Activated T-helper 2 cell treated with anti-CD3 and anti-CD28 coated beads, Interferon-gamma antibody, Interleukin-2, Interleukin-4, amounts not matched to agents 10 μg/mL and 5 μg/mL and 100 μg/mL, durations not matched to agents 14 hours and 24 hours and 36 hours (primary cell): ENCODE measurements at places on chromosomes 2 and 18. TPM values are rescaled to one million over a fixed set of nuclear protein-coding genes. Genes with fewer than 3 reads are reported as not detected.

UGT1A10 gene
- total RNA-seq: not detected in 2 replicates

DNA sequence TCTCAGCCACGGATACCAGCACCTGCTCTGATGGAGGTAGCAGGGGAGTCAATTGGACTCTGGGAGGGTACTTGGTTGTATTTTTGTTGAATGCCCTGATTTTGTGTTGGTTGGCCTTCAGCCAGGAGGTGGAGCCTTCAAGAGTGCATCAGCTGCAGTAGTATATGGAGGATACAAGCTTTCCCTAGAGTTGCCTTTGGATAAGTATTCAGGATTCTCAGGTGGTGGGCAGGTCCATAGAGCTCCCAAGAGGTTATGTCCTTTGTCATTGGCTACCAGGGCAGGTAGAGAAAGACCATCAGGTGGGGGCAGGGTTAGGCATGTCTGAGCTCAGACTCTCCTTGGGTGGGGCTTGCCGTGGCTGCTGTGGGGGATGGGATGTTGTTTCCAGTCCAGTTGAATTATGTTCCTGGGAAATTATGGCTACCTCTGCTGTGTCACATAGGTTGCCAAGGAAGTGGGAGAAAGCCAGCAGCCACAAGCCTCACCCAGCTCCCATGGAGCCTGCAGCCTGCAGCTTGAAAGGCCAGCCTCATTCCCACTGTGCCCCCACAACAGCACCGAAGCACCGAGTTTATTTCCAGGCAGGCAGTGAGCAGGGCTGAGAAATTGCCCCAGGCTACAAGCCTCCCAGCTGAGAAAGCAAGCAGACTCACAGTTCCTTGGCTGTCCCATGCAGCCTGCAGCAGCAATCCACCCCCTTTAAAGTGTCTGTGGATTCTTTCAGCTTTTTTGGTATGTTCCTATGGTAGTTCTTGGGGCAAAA, 38.6 kb upstream of the CHST9 start:
- no peaks in the 10 kb centered on the region for H3K4me1 ChIP-seq
- no peaks in the 10 kb centered on the region for H3K36me3 ChIP-seq
- DNase-seq: no peak
- H3K27ac ChIP-seq: no peak overlapping the region

- H3K4me1 ChIP-seq: peaks cover 32% of the 10 kb centered on the region
- no peaks in the 10 kb centered on the region for H3K27me3 ChIP-seq
- no peak for DNase-seq
- H3K4me3 ChIP-seq: peak overlapping the region; percentile 33
- H3K27ac ChIP-seq: peak overlapping the region; percentile 95
These were observed 23.8 kb upstream of the TXNDC2 start for GRCh38 chr18:9861933-9862332.

SERPINB13 gene
- total RNA-seq: not detected in 2 replicates

DNA sequence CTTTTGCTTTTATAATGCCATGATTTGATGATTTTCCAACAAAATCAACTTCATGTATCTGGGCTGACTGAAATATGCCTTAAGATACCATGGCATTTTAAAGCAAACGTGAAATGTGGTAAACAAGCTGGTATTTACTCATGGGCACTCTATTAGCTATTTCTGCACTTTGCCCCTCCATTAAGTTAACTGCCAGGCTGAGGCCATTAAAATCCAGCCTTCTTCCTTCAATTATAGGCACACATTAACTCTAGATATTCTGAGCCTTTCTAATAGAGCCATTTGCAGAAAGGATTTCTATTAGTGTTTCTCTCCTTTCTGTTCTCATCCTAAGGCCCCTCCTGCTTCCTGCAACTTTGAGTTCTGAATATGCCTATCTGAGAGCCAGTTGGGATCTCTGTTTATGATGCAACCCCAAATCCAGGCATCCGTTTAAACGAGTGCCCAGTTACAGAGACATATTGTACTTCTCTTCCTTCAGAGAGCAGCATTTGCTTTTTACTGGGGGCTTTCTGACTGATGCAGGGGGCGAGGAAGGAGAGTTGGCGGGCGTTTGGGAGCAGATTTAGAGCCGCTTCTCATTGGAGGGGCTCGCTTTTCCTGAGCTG, 1.6 kb upstream of the KCNJ3 start:
- H3K27me3 ChIP-seq: peaks cover 29% of the 10 kb centered on the region
- DNase-seq: no peak
- no peaks in the 10 kb centered on the region for H3K4me1 ChIP-seq
- no peak overlapping the region for H3K27ac ChIP-seq
- H3K4me3 ChIP-seq: no peak overlapping the region

DNA sequence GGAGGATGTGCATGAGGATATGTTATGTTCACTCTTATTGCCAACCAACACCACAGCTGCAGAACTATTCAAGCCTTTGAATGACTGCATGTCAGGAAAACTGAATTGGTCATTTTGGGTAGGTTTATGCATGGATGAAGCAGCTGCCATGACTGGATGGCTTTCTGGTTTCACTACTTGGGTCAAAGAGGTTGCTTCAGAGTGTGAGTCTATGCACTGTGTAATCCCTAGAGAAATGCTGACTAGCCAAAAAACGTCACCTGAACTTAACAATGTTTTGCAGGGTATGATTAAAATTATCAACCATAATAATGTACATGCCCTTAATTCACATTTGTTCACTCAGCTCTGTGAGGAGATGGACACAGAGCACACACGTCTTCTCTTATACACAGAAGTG, 206.7 kb upstream of the RBBP8 start:
- H3K4me1 ChIP-seq: no peaks in the 10 kb centered on the region
- H3K36me3 ChIP-seq: no peaks in the 10 kb centered on the region
- H3K27me3 ChIP-seq: no peaks in the 10 kb centered on the region
- DNase-seq: no peak

DNA sequence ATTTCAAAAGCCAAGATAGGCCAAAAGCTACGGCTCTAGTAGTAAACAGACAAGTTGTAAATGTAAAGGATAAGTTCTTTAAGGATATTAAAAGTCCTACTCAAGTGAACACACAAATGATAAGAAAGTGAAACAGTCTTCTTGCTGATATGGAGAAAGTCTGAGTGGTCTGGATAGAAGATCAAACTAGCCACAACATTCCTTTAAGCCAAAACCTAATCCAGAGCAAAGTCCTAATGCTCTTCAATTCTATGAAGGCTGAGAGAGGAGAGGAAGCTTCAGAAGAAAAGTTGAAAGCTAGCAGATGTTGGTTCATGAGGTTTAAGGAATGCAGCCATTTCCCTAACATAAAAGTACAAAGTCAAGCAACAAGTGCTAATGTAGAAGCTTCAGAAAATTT, 111.7 kb upstream of the ZEB2 start:
- no peak overlapping the region for H3K27ac ChIP-seq
- peaks cover 34% of the 10 kb centered on the region for H3K27me3 ChIP-seq
- H3K4me3 ChIP-seq: no peak overlapping the region
- H3K36me3 ChIP-seq: no peaks in the 10 kb centered on the region
- DNase-seq: no peak

DNA sequence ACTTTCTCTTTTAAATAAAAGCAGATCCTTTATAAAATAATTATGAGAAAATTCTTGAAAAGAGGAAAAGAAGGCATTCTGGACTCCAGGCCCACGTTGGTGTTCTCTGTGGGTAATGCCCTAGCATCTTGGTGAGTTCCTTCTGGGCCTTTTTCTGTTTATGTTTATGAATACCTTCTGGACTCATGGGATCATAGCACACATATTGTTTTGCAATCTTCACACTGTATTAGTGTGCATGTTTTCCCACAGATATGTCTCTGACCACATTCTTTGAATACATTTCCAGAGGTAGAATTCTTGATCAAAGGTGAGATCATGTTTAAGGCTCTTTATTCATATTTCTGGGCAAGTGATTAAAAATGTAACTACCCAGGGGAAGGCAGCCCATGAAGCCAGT, 15.9 kb downstream of the GLI2 start:
- no peaks in the 10 kb centered on the region for H3K4me1 ChIP-seq
- H3K27ac ChIP-seq: no peak overlapping the region
- peaks cover 2% of the 10 kb centered on the region for H3K27me3 ChIP-seq
- no peak overlapping the region for H3K4me3 ChIP-seq
- no peak for DNase-seq
- H3K36me3 ChIP-seq: no peaks in the 10 kb centered on the region

SDC1 gene
- total RNA-seq: 0.59 and 0.62 TPM in 2 replicates

GRCh38 chr2:204205538-204205937, 269.0 kb downstream of the ICOS start:
- H3K4me3 ChIP-seq: no peak overlapping the region
- H3K27ac ChIP-seq: no peak overlapping the region
- H3K4me1 ChIP-seq: no peaks in the 10 kb centered on the region
- DNase-seq: no peak
- H3K36me3 ChIP-seq: no peaks in the 10 kb centered on the region

DNA sequence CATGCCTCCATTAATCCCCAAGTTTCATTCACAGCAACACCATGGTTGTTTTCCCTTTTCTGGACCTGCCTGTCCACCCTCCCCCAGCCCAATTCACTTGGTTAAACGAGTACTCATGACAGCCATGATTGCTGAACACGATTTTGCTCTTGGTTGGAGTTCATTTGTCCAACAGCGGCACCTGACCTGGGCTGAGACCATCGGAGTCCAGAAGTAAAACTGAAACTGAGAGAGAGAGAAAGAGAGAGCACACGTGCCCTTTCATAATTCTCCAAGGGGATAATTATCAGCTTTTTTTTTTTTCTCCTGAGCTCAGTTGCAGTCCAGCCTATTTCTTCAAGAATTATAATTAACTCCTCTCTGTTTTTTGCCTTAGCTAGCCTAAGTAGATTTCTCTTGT, 13.7 kb upstream of the KIF5C start:
- no peaks in the 10 kb centered on the region for H3K36me3 ChIP-seq
- peaks cover 24% of the 10 kb centered on the region for H3K27me3 ChIP-seq
- DNase-seq: no peak

RAX gene
- total RNA-seq: 0.32 TPM in 1 of 2 replicates, not detected in the other

- no peak overlapping the region for H3K27ac ChIP-seq
- H3K36me3 ChIP-seq: no peaks in the 10 kb centered on the region
- DNase-seq: no peak
These were observed 44.8 kb upstream of the EHBP1 start for GRCh38 chr2:62660582-62661262.

DNA sequence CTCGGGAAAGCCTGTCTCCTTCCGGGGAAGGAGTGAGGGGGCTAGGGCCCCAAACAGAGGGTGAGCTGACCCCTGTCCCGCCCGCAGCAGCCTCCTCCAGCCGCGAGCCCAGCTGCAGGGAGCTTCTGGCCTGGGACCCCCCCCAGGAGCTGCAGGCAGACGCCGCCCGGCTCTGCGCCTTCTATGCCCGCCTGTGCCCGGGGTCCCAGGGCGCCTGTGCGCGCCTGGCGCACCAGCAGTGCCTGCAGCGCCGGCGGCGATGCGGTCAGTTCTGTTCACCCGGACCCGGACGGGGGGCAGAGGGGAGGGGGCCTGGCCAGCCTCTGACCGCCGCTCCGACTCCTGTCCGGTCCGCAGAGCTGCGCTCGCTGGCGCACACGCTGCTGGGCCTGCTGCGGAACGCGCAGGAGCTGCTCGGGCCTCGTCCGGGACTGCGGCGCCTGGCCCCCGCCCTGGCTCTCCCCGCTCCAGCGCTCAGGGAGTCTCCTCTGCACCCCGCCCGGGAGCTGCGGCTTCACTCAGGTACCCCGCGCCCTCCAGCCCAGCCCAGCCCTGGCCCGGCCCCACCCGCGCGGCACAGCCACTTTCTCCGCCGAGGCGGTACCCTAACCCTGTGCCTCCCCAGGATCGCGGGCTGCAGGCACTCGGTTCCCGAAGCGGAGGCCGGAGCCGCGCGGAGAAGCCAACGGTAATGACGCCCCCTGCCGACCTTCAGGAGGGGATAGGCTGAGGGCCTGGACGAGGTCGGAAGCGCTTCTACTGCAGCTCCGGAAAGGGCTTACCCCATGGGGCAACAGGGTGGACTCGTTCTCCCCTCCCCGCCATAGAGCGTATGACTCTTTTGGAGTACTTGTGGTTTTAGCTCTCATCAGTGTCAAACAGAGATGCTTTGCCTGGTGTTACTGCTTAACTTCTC, 2.0 kb upstream of the CHRND start:
- no peaks in the 10 kb centered on the region for H3K36me3 ChIP-seq
- no peak overlapping the region for H3K27ac ChIP-seq
- peak; percentile 20 for DNase-seq

PJVK gene
- 1.7 and 2.0 TPM in 2 replicates for total RNA-seq

- H3K4me3 ChIP-seq: no peak overlapping the region
- H3K36me3 ChIP-seq: no peaks in the 10 kb centered on the region
- DNase-seq: no peak
- H3K27ac ChIP-seq: no peak overlapping the region
These were observed 238.4 kb downstream of the CMPK2 start for GRCh38 chr2:6627316-6627715.

DNA sequence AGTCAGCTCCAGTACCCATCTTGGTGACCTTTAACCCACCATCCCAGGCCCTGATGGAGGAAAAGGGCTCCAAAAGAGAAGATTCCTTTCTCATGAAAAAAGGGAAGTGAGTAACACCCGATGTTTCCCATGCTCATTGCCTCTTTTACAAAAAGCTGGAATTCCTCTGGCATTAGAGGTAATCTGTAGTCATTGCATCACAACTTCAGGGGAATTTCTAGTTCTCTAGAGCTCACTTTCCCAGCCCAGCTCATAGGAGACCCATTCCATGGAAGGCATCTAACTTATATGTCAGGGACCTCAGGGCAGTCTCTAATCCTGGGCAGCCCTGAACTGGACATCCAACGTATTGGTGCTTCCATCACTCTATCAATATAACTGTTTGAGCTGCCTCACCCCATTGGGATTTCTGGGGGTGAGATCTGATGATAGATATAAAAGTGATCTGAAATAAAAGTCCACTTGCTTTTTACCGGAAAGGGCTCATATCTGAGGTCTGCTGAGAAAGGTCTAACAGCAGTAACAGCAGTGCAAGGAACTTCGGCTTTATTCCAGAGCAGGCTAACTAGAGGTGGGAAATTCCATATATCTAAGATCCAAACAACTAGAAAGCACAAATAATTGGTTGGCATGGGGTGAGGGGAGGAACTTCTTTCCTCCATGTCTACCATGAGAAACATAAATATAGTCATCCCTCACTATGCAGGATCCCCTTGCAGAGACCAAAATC, 106.1 kb downstream of the ETAA1 start:
- no peaks in the 10 kb centered on the region for H3K36me3 ChIP-seq
- DNase-seq: no peak

CBLN2 gene
- not detected in 2 replicates for total RNA-seq

DNA sequence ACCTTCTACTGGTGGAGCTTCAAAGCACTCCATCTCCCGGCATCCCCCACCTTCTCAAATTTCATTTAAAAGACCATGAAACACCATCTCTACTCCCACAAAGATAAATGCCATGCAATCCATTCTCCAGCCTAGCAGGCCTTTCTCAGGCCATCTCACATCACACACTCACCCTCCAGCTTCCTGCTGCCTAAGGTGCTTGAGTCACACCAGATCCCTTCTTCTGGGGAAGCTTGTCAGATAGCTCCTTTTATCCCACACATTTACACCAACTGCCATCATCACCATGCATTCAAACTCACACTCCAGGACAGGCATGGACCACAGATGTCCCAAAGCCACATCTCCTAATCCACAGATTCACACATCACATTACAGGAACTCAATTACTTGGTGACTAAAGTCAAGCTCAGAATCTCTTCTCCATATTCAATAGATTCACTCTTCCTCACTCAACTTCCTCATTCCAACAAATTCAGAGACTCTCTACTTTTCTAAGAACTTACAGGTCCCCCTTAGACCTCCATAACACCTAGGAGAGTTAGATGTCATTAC, 292.5 kb downstream of the TNS1 start:
- H3K4me1 ChIP-seq: no peaks in the 10 kb centered on the region
- H3K36me3 ChIP-seq: no peaks in the 10 kb centered on the region
- no peak overlapping the region for H3K4me3 ChIP-seq
- DNase-seq: no peak
- H3K27me3 ChIP-seq: peaks cover 3% of the 10 kb centered on the region

NCKAP5 gene
- total RNA-seq: not detected in 2 replicates

GCG gene
- not detected in 2 replicates for total RNA-seq

FBXO36 gene
- total RNA-seq: 0.66 and 1.0 TPM in 2 replicates
